ENCODE measurements at places on chromosomes 12 and 14.

DNA sequence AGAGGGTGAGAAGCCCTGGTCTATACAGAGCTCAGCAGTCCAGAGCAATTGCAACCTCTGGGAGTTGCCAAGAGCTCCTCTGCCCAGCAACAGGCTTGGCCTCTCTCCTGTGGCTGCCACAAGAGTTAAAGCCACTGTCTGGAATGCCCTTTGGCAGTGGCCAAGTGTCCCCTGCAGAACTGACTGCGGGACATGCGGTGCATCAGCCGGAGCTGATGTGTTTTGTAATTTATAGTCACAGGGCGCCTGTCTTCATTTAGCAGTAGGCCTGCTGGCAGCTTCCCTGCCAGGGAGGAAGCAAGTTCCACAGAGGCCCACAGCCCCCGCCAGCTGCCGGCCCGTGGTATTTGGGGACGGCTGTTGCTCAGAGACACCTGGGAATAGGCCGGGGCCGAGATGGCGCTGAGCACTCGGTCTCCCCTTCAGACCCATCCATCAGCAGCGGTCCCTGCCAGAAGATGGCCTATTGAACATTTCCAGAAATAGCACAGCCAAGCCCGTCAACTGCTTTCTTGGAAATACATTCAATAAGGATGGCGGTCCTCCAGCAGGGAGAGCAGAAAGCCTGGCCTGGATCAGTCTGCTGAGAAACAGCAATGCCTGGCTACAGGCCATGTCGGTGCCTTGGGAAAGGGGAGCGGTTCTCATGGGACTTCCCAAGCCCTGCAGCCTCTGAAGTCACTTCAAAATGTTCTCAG, 217.4 kb downstream of the CRADD start:
- no peak overlapping the region for H3K27ac ChIP-seq
- peaks cover 2% of the 10 kb centered on the region for H3K36me3 ChIP-seq
- no peaks in the 10 kb centered on the region for H3K27me3 ChIP-seq
- H3K4me3 ChIP-seq: no peak overlapping the region
- no peak for DNase-seq
- peaks cover 37% of the 10 kb centered on the region for H3K4me1 ChIP-seq

DNA sequence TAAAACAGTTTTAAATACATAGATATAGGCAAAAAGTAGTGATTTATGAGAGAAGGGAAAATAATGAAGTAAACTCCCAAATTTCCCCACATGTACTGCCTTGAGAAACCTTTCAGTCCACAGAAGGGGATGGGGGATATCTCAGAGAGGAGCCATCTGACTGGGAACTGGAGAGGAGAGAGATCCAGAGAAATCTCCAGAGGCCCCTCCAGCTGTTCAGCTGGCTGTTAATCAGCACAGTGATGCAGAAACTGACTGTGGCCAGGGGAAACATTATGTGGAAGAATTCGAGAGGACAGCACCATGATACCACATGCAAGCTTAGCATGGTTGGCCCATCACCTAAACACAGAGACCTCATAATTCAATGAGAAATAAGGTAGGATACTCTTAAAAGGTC, 1165.9 kb upstream of the TMEM132C start:
- no peaks in the 10 kb centered on the region for H3K4me1 ChIP-seq
- H3K27ac ChIP-seq: no peak overlapping the region
- no peak overlapping the region for H3K4me3 ChIP-seq
- DNase-seq: no peak
- no peaks in the 10 kb centered on the region for H3K27me3 ChIP-seq
- no peaks in the 10 kb centered on the region for H3K36me3 ChIP-seq

GRCh38 chr14:59297071-59297776, 108.8 kb downstream of the DAAM1 start:
- no peaks in the 10 kb centered on the region for H3K27me3 ChIP-seq
- peaks cover 38% of the 10 kb centered on the region for H3K4me1 ChIP-seq
- H3K27ac ChIP-seq: no peak overlapping the region
- DNase-seq: peak; percentile 63
- no peak overlapping the region for H3K4me3 ChIP-seq
- no peaks in the 10 kb centered on the region for H3K36me3 ChIP-seq

- H3K27me3 ChIP-seq: peaks cover 6% of the 10 kb centered on the region
- no peak overlapping the region for H3K27ac ChIP-seq
- no peak overlapping the region for H3K4me3 ChIP-seq
- H3K36me3 ChIP-seq: no peaks in the 10 kb centered on the region
- no peak for DNase-seq
Measured at GRCh38 chr14:76643887-76644286, 117.4 kb upstream of the VASH1 start.

DNA sequence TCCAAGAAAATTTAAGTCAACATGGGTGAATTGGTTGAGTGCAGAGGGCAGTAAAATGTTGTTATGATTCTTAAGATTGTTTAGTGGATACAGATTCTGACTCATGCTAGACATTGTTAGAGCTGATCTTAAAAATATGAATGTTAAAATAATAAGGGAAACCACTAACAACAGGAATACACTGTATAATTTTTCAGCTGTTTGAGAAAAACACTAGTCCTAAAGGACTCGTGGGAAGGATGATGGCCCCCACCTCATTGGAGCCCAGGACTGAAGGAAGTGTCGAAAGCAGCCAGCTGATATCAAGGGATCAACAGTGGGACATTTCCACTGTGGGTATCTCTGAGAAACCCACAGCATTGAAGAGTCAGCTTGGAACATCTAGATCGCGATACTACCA, 82.9 kb upstream of the SCAF11 start:
- H3K27ac ChIP-seq: no peak overlapping the region
- DNase-seq: no peak
- H3K4me1 ChIP-seq: peaks cover 5% of the 10 kb centered on the region
- H3K27me3 ChIP-seq: peaks cover 12% of the 10 kb centered on the region
- H3K4me3 ChIP-seq: no peak overlapping the region

DNA sequence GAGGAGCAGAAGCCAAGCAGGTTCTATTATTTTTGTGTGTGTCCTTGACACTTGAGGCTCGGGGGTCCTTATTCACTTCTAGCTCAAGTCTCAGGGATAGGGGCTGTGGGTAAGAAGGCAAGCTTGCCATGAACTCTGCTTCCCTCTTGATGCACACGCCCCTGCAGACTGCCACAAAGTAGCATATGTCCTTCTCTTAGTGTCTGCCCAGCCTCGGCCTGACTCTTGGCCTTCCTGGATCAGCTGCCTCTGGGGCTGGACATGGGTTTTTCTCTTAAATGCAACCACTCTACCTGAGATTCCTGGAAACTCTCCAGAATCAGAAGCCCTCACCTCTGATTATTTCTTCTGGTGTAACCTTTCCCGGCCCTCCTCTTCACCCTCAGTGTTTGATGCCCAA, 28.2 kb upstream of the PEX5 start:
- peaks cover 10% of the 10 kb centered on the region for H3K27me3 ChIP-seq
- H3K36me3 ChIP-seq: peaks cover 15% of the 10 kb centered on the region
- no peak overlapping the region for H3K27ac ChIP-seq
- peaks cover 12% of the 10 kb centered on the region for H3K4me1 ChIP-seq

- no peak for DNase-seq
- no peaks in the 10 kb centered on the region for H3K36me3 ChIP-seq
- H3K27me3 ChIP-seq: peaks cover 2% of the 10 kb centered on the region
- no peak overlapping the region for H3K4me3 ChIP-seq
Measured at GRCh38 chr14:94752591-94753436, 17.1 kb downstream of the GSC start.

DNA sequence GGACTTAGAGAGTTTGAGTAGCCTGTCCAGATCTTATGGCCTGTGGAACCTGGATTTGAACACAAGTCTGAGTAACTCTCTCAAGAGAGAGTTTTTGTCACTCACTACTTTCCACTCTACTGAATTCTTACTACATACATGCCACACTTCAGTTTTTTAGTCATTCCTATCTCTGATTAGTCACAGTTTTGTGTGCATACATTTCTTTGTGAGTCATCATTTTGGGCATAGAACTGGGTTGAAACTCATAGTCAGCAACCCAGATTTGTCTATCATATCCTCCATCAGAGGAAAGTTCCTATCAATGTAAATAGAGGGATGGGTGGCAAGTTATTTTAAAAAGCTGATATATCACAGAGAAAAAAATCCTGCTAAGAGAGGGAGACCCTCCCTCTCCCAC, 42.9 kb downstream of the FLRT2 start:
- H3K27ac ChIP-seq: no peak overlapping the region
- H3K4me1 ChIP-seq: no peaks in the 10 kb centered on the region
- H3K4me3 ChIP-seq: no peak overlapping the region
- no peaks in the 10 kb centered on the region for H3K27me3 ChIP-seq
- no peak for DNase-seq
- no peaks in the 10 kb centered on the region for H3K36me3 ChIP-seq

GRCh38 chr14:22200977-22201605, 387.9 kb downstream of the DAD1 start:
- DNase-seq: peak; percentile 59
- H3K4me1 ChIP-seq: peaks cover 9% of the 10 kb centered on the region
- H3K27me3 ChIP-seq: no peaks in the 10 kb centered on the region
- peak overlapping the region; percentile 28 for H3K4me3 ChIP-seq

- H3K4me3 ChIP-seq: peak overlapping the region; percentile 41
- H3K27me3 ChIP-seq: peaks cover 54% of the 10 kb centered on the region
- H3K27ac ChIP-seq: peak overlapping the region; percentile 86
- peaks cover 7% of the 10 kb centered on the region for H3K4me1 ChIP-seq
Measured at GRCh38 chr14:28765831-28766468, 637 bp upstream of the FOXG1 start.

GRCh38 chr14:68141281-68142088, 321.9 kb downstream of the RAD51B start:
- H3K4me1 ChIP-seq: no peaks in the 10 kb centered on the region
- H3K27me3 ChIP-seq: no peaks in the 10 kb centered on the region
- H3K36me3 ChIP-seq: no peaks in the 10 kb centered on the region
- no peak overlapping the region for H3K4me3 ChIP-seq
- DNase-seq: no peak

DNA sequence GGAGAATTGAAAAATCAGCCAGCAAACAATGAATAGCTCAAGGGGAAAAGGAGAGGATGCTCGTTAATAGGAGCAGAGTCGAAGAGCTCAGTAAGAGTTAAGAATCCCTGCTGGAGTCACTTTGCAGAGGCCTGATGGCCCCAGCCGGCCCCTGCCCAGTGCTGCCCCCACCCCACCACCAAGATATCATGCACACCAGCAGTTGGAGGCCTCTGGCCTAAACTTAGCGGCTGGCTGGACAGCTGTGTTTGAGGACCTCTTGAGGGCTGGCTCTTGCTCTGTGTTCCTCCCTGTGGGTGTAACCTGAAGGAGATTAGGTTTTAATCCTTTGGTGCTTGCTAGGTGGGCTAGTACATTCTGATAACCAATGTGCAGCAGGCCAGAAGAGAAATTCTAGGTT, 142.0 kb downstream of the PLXNC1 start:
- H3K27ac ChIP-seq: no peak overlapping the region
- no peaks in the 10 kb centered on the region for H3K27me3 ChIP-seq
- peaks cover 59% of the 10 kb centered on the region for H3K36me3 ChIP-seq
- H3K4me3 ChIP-seq: no peak overlapping the region

- H3K36me3 ChIP-seq: peaks cover 33% of the 10 kb centered on the region
- H3K27ac ChIP-seq: peak overlapping the region; percentile 93
- peaks cover 67% of the 10 kb centered on the region for H3K4me1 ChIP-seq
- H3K4me3 ChIP-seq: peak overlapping the region; percentile 82
- no peaks in the 10 kb centered on the region for H3K27me3 ChIP-seq
- no peak for DNase-seq
Measured at GRCh38 chr14:101875727-101876554, 88.4 kb upstream of the DYNC1H1 start.

- no peaks in the 10 kb centered on the region for H3K27me3 ChIP-seq
- peaks cover 11% of the 10 kb centered on the region for H3K4me1 ChIP-seq
- DNase-seq: no peak
- no peak overlapping the region for H3K4me3 ChIP-seq
- H3K27ac ChIP-seq: no peak overlapping the region
- peaks cover 37% of the 10 kb centered on the region for H3K36me3 ChIP-seq
Measured at GRCh38 chr12:1777798-1778197, 42.6 kb upstream of the LRTM2 start.

DNA sequence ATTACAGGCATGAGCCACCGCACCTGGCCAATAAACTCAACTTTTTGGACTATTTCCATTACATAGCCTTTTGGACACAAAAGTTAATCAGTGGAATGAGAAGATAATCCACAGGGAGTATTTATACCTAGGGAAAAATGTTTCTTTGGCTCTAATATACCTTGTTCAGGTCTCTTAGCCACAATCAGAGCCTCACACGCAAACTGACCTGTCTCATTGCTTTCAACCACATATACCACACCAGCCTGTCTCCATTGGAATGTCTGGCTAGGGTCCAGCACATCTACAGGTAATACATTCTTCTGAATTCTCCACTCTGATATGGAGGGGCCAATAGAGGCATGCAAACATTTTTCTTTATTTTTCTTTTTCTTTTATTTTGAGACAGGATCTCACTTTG, 3.8 kb upstream of the RBMS2 start:
- peaks cover 31% of the 10 kb centered on the region for H3K4me1 ChIP-seq
- no peak for DNase-seq
- peaks cover 2% of the 10 kb centered on the region for H3K27me3 ChIP-seq

DNA sequence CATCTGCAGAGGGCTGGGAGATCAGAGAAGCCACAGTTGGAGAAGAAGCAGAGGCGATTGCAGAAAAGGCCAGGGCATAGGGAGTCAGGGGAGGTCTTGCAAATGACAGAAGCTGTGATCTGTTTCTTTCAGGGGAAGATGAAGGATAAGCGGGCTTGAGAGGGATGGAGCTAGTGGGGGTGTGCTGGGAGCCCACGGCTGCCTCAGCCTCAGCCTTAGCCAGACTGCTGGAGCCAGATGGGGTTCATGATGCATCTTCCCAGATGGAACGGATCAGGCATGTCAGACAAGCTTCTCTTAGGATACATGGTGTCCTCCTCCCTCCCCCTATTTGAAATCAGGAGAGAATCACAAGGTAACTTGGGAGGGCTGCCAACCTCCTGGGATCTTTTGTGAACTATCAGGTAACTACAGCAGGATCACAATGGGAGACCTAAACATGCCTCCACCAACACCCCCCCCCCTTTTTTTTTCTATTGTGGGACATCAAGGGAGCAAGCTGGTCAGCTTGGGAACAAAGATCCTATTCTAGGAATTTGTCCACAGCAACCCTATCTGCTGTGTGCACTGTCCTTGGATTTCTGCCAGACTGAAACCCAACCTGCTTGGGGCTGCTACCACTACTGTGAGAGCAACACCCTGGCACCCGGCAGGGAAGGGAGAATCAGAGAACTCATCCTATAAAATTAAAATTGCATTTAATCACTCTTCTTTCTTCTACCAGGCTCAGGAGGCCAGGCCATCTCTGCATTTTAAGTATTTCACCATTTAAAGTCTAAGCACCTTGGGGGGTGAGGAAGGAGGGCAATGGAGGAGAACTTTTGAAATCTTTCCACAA, 10.7 kb upstream of the ATP2A2 start:
- no peak overlapping the region for H3K4me3 ChIP-seq
- peaks cover 43% of the 10 kb centered on the region for H3K27me3 ChIP-seq
- no peaks in the 10 kb centered on the region for H3K4me1 ChIP-seq
- DNase-seq: no peak
- H3K27ac ChIP-seq: no peak overlapping the region

DNA sequence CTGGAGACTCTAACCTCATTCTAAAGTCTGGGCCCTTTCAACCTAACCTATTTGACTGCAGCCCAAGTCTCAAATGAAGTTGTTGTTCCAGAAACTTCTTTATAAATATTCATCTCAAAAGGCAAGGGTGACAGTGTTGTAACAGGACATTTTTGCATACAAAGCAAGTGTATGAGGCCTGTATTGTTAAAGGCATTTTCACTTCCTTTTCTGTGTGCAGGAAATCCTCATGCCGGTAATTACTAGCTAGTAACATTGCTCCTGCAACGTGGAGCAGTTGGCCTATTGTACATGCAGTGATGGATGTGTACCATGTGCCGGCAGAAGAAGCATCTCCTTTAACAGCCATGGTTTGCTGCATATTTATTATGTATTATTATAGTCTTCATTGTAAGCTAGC, 156.5 kb upstream of the RMST start:
- peaks cover 13% of the 10 kb centered on the region for H3K27me3 ChIP-seq
- no peak overlapping the region for H3K4me3 ChIP-seq
- no peaks in the 10 kb centered on the region for H3K36me3 ChIP-seq
- DNase-seq: no peak
